ENCODE measurements at places on chromosomes 1 and 21. TPM values are rescaled to one million over a fixed set of nuclear protein-coding genes. Genes with fewer than 3 reads are reported as not detected.

The TMEM50B gene
- total RNA-seq = 8.5 TPM

GRCh38 chr1:147377263-147378246, 135.1 kb downstream of the CHD1L start:
- no peak for DNase-seq

DNA sequence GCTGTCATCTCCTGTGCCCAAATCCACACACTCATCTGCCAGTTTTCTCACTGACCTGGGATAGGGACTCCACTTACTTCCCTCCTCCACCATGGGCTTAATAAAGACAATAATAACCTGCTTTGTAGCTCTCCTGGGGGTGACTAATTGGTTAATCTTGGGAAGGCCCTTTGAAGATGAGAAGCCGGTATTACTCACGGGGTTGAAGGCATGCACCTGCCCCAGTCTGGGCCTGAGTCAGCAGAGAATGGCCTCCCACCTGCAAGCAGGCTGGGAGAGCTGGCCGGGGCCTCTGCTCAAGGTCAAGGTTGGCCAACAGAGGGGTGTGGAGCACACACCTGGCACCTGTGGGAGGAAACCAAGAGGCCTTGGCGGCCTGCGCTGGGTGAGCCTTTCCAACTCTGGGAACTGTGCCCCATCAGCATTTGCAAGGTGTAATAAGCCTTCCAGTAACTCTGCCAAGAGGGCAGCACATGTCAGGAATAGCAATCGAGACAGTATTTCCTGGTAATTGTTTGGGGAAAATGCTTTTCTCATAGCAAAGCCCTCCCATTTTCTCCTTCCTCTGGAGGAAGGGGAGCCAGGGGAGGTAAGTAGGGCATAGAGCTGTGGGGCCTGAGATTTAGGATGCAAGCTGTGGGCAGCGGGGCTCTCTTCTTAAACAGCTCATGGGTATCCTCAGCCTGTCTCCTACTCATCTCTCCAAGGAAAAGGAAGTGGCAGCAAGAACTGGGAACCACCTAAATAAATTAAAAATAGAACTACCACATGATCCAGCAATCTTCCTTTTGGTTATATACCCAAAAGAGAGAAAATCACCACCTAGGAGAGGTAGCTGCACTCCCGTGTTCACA, 49.0 kb downstream of the TOMM20 start:
- DNase-seq = peak; percentile 52

GRCh38 chr1:12147201-12147701, 19.5 kb upstream of the TNFRSF1B start:
- no peak for DNase-seq

GRCh38 chr1:162632698-162633080, 425 bp downstream of the DDR2 start:
- DNase-seq = no peak

DNA sequence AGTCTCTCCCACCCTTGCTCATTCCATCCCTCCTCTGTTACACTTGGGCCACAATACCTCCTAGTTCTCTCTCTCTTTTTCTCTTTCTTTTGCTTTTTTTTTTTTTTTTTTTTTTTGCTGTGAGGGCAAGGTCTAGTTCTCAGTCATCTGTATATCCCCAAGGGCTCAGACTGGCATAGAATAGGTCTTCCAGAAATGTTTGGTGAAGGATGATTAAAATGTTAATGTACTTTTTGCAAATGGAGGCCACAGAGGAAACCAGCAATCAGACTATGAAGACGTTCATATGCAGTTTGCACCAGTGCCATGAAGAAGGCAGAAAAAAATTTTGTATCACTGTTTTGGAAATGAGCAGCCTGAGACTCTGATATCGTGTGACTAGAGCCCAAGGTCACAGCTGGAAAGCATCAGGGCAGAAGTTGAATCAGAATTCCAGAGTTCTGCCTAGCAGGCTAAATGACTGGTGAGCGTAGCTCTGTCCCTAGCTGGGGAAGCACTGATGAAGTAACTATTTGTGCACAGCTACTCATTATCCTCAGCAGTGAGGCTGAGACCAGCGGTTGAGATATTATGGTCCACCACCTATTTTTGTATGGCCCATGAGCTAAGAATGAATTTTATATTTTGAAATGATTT, 186.5 kb downstream of the TGFBR3 start:
- DNase-seq = no peak

The KCNC4 gene
- 8.6 TPM for total RNA-seq

DNA sequence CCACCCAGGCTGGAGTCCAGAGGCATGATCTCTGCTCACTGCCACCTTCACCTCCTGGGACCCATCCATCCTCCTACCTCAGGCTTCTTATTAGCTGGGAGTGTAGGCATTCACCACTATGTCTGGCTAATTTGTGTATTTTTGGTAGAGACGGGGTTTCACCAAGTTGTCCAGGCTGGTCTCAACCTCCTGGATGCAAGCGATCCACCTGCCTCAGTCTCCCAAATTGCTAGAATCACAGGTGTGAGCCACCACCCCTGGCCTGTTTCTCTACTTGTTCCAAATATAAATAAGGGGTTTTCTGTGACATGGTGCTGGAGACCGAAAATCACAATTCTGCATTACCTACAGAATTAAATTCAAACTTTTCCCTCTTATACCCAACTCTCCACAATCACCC, 36.6 kb upstream of the HSD3B1 start:
- DNase-seq = no peak

GRCh38 chr1:70518106-70518505, 107.0 kb downstream of the CTH start:
- DNase-seq = no peak

Data from H7 (cell line).